T-cell (primary cell): ENCODE measurements at places on chromosomes 7 and 10.

DNA sequence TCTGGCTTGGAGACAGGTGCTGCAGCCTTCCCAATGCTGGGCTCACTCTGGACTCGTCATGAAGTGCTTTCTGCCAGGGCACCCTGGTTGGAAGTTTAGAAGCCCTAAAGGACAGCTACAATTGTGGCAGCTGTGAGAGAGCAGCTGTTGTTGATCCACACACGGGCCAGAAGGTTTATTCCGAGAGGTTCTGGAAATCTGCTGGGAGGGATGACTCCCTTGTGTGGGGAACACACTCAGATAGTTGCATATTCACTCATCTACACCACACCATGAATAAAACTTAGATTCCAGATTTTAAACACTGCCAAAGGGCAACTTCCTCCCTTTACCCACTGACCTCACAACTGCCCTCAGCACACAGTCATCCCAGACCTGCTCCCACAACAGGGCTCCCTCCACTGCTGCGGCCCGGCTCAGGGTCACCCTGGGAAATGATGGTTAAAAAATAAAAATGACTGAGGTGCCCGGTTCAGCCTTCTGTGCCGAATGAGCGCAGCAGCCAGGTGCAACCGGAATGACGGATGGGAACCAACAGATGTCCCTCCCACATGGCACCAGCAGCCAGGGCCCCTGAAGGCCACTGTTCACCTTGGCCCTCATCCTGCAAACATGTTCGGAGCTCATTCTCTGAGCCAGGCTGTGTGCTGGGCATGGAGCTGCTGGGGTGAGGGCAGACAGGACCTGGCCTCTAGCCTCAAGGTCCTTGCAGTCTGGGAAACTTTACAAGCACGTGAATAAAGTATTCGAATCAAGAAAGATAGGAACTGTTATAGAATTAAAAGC lies 40.2 kb downstream of the ASB13 start:
- no peak for DNase-seq

DNA sequence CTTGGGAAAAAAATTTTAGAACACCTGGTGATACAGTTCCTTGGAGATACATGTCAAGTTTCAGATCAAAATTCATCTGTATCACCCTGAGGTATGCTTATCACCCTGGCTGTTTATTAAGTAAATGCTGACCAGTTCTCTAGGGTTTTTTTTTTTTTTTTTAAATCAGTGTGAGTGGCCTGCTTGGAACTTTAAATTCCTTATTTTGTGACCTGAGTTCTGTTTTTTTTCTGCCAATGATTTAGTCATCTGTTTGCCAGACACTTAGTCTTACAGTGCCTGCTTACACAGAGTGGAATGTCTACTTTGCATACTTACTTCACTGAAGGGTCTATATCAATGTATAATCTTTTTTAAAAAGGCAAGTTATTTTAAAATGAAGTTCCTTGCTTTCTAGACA lies 1.8 kb downstream of the TSPAN13 start:
- DNase-seq: no peak

- no peak for DNase-seq
Measured at GRCh38 chr7:116652793-116653192, 19.2 kb upstream of the MET start.

GRCh38 chr7:41742401-41743020 lies 39.6 kb upstream of the INHBA start:
- no peak for DNase-seq

GRCh38 chr7:21782996-21783395 lies 162.7 kb downstream of the CDCA7L start:
- no peak for DNase-seq

DNA sequence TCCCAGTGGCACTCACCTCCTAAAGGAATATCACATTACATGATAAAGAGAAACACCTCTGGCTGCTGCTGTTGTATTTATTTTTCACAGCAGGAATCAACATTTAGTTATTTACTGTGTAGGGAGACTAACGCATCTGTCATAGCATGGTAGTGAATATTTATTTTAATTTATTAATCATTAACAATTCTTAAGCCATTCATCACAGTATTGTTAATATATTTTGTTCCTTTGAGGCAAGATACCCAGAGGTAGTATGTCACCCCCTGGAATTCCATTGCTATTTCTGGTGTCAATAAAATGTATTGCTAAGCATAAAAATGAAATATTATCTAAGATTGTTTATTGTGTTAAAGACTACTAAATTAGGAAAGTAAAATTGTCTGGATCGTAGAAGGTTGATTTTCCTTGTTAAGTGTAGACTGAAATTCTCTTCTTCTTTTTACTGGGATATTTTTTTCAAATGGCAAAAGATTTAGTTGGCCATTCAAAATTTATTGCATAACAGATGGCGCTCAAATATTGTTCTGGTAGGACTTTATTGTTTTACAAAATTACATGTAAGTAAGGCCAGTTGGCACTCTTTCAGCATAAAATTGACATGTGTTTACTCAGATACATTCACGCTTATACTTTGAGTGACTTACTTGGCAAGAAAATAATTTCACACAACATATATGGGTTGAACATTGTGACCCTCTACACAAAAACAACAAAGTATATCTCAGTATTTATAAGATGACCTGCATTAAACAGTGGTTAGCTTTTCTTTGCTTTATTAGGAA lies 1358.7 kb upstream of the SORCS1 start:
- DNase-seq: no peak
